Activated naive CD4-positive, alpha-beta T cell treated with anti-CD3 and anti-CD28 coated beads for 36 hours (primary cell): ENCODE measurements at places on chromosomes 1 and 21.

- peak; percentile 59 for DNase-seq
These were observed 115.5 kb upstream of the VAV3 start for GRCh38 chr1:108080448-108080847.

GRCh38 chr1:83676106-83676505 is 322.8 kb downstream of the TTLL7 start:
- DNase-seq = no peak

DNA sequence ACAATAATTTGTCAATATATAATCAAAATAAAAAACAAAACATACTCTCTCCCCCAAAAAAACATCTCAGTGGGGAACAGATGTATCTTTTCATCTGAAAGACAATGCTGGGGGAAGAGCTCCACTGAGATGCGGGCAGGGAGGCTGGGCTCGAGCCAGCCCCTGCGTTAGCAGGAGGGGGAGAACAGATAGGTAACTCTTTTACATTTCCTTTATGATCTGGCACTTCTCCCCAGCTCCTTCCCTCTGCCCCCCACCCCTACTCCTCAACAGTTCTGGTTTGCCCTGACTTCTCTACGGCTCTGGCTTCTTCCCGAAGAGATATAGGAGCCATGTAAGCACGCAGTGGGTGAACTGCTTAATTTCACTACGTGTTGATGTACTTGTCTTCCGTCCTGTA is 12.4 kb downstream of the LEPR start:
- no peak for DNase-seq

- DNase-seq = no peak
These were observed 39.6 kb downstream of the FCER1A start for GRCh38 chr1:159341736-159342135.

DNA sequence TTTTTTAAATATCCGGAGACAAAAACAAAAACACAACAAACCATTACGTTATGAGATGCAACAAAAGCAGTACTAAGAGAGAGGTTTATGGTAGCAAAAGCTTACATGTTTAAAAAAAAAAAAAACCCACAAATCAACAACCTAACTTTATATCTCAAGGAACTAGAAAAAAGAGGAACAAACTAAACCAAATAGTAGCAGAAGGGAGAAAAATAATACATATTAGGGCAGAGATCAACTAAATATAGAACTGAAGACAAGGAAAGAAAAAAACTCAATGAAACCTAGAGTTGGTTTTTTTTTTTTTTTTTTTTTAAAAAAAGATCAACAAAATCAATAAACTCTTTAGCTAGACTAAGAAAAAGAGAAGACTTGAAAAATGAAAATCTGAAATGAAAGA is 34.9 kb downstream of the ZNF644 start:
- DNase-seq = no peak

DNA sequence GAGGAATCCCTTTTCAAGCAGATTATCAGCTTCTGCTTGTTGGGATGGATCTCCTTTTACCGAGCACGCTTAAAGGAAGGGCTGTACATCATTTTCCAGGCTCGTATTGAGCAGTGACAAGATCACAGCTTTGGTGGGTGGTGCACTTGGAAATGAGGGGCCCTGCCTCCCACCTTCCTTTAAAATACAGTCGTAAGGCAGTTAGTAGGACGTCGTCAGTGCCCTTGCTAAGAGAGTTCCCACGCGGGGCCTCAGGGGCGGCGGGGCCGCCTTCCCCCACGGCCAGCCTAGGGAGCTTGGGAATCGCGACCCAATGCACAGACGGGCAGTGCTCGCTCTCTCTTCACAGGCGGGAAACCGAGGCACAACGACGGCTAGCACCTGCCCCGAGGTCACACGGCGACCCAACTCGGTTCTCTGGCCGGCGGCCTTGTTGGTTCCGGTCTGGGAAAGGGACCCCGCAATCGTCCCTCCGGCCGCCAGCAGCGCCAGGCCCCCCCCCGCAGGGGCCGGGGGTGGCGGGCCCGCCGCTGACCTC is 58.6 kb downstream of the H3-3A start:
- no peak for DNase-seq

- DNase-seq = no peak
These were observed 21.0 kb downstream of the MTARC1 start for GRCh38 chr1:220807726-220808125.

- DNase-seq = no peak
These were observed 5.9 kb downstream of the NBPF1 start for GRCh38 chr1:16607433-16607851.

- DNase-seq = no peak
These were observed at the start of gene FCER1A for GRCh38 chr1:159302095-159302494. Gene FCER1A (plus strand): TSS chr1:159302336. CDS start chr1:159302365, 29 bp downstream.

GRCh38 chr1:212669102-212669501 is 30.5 kb downstream of the BATF3 start:
- DNase-seq = no peak

- no peak for DNase-seq
These were observed 80.5 kb downstream of the VCAM1 start for GRCh38 chr1:100799954-100800612.

DNA sequence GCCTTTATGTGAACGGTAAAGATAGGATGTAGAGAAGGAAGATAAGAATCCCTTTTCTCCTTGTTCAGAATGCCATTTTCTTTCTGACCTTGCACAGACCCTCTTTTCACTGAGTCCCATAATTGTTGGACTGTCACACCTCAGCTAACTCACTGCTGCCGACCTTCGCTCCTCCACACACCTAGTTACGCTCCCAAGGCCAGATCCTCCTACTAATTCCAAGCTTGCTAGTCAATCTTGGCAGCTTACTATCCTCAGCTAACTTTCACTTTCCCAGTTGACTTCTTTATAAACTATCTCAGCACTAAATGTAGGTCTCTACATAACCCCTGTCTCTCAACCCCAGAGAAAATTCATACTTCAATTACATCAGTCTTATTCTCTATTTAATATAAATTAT is 471.8 kb upstream of the PRMT6 start:
- DNase-seq = no peak
